Stimulated activated CD8-positive, alpha-beta memory T cell treated with anti-CD3 and anti-CD28 coated beads, Interleukin-7, amount 100 ng/mL, for 1 hour (primary cell): ENCODE measurements at places on chromosomes 16 and 17.

DNA sequence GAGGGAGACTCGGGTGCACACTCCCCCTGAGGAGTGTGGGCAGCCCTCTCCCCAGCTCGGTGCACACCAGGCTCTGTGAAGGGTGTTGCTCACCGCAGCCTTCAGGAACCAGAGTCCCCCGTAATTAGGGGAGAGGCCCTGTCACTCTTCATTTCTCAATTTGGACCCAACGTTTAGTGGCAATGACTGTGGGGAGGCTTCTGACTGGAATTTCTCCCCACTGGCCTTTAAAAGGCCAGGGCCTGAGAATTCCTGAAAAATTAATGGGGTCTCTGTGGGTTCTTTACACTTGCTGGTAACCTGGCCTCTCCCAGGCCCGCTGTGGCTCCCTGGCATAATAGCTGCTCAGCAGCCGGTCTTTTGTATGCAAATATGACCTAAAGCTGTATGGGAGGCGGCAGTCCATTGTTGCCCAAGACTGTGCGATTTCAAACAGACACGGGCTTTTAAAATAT, 209.7 kb downstream of the MSI2 start:
- no peak for DNase-seq

GRCh38 chr16:3787924-3788661, 70.8 kb upstream of the TRAP1 start:
- no peak for DNase-seq

DNA sequence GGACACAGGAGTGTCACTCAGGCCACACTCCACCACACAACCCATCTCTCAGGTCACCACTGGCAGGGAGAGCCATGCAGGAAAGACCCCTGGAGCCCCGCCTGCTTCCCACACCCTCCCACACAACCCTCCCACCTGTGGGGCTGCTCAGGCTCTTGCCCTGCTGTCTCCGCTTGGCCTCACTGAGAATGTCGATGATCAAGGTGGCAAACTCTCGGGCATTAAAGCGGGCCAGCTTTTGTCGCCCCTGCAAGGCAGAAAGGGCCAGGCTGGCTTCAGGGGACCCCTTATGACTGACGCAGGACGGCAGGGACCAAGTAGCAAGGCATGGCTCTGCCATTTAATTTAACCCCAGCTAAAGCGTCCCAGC, 8.5 kb downstream of the TP53I13 start:
- no peak for DNase-seq

DNA sequence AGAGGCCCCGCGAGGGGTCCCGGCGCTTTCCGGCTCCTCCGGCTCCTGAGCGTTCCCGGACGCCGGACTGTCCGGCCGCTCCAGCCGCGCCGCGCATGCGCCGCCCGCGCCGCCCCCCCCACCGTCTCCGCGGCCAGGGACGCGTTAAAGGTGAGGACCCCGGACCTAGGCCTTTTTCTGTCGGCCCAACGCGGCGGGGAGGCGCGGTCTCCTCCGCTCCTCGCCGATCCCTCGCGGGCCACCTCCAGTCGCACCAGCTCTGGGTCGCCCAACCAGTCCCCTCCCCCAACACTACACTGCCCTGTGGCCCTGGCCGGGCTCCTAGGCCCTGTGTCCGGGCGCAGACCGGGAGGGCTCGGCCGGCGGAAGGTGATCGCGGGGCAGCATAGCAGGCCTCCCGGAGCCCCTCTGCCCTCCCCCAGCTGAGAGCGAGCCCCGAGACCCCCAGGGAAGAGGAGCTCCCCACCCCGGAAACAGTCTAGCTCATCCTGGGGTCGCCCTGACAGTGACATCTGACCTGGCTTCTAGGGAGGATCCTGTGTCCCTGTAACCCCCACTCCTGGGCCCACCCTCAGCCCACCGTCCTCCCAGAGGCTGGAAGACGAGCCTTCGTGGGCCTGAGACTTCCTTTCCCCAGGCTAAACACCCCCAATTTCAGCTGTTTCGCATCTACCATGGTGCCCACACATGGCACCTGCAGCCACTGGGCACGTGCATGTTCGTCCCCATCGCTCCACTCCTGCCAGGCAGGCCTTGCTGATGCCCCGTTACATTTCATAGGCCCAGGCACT, 14.7 kb upstream of the BCAR1 start:
- no peak for DNase-seq

DNA sequence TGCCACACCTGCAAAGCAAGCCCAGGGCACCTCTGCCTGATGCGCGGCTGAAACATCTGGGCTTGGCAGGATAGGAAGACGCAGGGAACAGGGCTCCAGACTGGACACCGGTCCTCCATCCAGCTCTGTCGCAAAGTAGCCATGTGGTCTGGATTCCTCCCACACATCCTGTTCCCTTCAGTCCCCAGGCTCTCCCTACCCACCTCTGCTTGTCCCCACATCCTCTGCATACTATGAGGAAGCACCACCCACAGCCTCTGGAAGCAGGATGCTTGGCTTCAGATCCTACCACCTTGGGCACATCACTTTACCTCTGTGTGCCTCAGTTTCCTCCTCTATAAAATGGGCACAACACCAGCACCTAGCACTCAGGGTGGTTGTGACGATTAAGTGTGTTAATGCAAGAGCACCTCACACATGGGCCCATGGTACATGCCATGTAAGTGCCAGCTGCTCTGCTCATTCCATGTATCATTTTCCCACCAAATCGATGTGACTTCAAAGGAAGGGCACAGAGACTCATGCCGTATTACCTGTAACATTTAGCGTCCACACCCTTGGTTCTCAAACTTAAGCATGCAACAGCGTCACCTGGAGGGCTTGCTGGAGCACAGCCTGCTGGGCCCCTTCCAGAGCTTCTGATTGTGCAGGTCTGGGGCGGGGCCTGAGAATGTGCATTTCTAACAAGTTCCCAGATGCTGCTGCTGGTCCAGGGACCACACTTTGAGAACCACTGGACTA, 138.6 kb upstream of the SDK2 start:
- no peak for DNase-seq

GRCh38 chr17:75691801-75692626, 24.9 kb downstream of the SAP30BP start:
- no peak for DNase-seq

DNA sequence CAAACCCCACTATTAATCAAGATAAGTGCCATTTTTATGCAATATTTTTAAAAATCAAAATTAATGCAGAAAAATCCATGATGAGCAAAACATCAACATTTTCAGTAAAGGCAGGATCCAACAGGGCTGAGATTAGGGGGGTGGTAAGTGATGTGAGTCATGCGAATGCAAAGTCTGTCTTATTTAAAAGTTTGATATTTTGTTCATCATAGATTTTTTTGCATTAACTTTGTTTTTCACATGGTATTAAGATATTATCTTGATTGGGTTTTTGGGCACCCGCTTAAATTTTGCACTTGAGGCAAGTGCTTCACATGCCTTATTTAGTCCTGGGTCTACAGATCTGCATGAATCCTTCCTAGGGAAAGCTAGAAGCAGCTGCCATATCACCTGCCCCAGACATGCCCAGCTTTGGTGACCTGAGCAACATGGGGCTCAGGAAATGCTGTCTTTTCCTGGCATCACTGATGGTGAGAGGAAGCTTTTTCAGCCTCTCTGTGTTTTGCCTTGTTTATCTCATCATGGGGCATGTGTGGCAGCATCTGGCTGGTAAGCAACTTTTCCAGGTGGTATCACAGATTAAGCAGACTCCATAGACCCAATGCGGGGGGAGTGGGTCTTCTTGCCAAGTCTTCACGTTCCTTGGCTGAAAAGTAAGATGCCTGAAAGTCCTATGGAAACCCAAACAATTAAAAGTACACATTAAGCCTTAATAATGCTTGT, 57.6 kb upstream of the NFAT5 start:
- DNase-seq: no peak

DNA sequence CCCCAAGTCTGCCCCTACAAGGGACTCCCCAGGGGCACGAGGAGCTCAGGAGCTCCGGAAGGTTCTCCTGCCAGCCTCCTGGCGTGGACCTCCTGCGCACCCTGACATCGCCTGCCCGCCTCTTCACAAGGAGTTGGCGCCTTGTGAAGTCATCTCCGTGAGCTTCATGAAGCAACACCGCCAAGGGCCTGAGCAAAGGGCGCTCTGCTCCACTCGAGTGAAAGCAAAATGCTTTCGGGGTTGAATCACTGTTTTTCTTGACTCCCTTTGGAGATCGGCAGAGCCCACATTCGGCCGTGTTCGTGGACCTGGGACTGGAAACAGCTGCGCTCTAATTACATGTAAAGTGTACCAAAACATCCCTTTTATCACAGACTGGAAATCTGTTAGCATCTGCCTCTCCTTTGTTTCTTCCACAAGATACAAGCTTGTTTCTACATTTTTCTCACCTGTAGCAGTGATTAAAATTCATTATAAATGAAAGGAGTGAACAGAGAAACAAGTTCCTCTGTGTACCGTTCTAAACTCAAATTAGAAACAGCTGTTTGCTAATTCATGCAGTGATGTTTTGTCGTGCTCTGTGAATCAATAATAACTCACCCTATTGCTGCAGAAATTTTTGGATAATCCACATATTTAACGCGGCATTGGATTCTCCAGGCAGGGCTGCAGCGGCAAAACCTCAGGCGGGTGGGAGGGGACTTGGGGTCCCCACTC, 203.3 kb downstream of the ZNF423 start:
- DNase-seq: no peak

DNA sequence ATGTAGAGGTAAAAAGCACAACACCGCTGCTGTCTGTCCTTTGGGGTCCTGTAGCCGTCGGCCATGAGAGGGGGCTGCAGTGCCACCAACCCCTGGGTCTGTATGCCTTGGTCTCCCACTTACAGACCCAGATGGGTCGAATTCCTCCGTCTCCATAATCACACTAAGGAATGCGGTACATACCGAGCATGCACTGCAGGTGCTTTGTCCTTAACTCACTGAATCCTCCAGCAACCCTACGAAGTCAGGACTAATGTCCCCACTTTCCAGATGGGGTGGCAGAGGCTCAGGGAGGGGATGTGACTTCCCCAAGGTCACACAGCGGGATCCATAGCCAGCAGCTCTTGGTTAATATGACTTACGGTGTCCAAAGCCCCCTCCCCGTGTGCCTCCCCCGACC, 219.9 kb upstream of the CIBAR2 start:
- DNase-seq: no peak

GRCh38 chr17:51891936-51892335, 266.6 kb downstream of the CA10 start:
- no peak for DNase-seq

DNA sequence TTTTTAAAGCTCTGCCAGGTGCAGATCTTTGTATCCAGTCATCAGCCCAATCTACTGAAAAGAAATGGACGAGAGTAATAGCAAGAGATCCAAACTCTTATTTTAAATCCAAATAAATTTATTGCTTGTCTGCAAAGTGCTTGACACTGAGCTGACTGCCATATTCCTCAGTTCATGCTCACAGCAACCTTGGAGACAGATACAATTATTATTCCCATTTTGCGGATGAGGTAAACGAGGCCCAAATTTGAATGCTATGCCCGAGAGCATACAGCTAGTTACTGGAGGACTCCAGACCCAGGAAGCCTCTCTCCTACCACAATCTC, 620 bp downstream of the NOB1 start:
- no peak for DNase-seq

- no peak for DNase-seq
These were observed 42.2 kb downstream of the RPTOR start for GRCh38 chr17:80586846-80587228.

GRCh38 chr16:57646388-57647039, 18.1 kb downstream of the ADGRG1 start:
- no peak for DNase-seq

- no peak for DNase-seq
These were observed at the start of gene PRSS21 for GRCh38 chr16:2816751-2817339. Gene PRSS21 (plus strand): TSS chr16:2817237. CDS start chr16:2817269, 32 bp downstream.

GRCh38 chr17:81418710-81419318, 23.6 kb downstream of the BAHCC1 start:
- DNase-seq: no peak

DNA sequence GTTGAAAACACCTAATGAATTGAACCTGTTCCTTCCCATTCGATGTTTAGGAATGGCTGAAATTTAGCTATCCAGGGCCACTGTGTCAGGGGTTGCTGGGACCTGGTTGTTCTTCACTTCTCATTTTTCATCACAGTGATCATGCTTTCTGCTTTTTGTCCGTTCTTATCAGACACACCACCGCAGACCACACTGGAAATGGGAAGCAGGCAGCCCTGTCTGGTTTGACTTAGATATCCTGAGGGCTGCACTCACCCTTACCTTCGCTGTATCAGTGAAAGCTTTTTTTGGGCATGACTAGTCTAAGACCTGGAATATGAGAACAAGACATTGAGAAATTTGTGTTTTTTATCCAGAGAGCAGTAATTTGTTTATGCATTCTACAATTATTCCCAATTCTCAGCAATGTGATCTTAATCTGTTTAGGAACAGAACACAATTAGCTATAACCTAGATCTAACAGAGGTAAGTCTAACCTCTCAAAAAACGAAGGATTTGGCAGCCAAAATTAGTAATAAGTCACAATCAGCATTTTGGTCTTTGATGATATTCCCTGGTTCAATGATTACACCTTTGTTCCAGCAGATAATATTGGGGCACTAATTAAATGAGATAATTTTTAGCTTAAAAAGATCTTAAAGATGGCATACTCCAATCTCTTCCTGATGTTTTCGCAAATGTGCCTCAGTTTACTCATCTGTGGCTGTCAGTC, 126.0 kb upstream of the GOT2 start:
- DNase-seq: no peak

GRCh38 chr16:56121156-56121500, 70.2 kb upstream of the GNAO1 start:
- DNase-seq: no peak

GRCh38 chr17:628089-628941, 86.3 kb downstream of the VPS53 start:
- no peak for DNase-seq

DNA sequence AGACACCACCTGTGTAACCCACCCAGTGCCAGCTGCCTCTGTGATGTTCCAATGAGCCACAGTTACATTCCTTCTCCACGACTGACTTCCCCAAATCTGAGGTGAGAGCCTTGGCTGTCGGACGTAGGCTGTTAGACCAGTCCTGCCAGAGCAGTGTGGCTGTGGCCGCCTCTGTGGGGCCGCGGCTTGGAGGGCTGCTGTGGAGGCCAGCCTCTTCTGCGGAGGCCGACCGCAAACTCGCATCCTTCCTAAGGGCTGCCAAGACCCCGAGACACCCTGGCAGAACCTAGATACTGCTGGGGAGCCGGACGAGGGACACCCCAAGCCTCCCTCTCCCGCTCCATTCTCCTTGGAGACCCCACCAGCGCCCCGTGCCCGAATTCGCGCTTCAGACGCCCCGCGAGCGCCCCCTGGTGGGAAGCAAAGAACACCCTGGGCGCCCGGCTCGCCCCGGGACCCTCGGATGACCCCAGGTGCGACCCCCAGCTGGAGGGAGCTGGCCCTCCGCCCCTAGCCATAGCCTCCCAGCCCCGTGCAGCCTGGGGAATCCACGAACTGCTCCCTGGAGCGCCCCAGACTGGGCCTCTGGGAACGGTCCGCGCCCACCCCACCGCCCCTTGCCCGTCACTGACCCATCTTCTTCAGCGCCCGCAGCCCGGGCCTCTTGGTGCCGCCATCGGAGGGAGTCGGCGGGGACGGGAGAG, 547 bp downstream of the PLCD3 start:
- DNase-seq: peak; percentile 24

GRCh38 chr16:85983064-85983463, 84.1 kb downstream of the IRF8 start:
- no peak for DNase-seq

DNA sequence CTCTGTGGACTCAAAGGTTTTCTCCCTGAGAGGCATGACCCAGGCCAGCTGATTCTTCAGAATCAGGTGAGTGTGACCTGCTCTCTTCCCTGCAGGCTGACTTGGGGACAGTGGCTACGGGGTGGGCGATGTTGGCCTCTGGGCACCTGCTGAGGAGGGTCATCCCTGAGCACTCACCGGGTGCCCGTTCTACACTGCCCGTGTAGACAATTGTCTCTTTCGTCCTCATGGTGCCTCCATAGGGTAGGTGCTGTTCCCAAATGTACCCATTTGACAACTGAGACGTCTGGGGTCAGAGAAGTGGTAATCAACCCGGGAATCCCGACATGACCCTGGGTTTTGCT, 74.8 kb downstream of the GOSR1 start:
- no peak for DNase-seq
